ENCODE measurements at places on chromosomes 2 and 18.

DNA sequence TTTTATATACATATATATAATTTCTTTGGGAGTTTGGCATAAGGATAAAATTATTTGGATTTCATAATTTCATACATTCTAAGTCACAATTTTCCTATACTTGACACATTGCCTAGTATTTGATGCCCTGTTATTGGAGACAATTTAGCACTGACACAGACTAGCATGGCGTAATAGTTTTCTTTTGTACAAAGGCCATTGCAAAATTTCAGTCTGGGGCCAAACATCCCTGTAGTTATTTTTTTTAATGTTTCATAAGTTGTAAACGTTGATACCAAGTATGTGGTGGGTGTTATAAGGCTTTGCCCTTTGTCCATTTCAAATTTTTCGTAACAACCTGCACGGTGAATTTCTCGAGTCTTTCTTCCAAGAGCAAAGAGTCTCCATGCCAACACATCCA is 95.7 kb upstream of the NRP2 start:
- no peak for DNase-seq

DNA sequence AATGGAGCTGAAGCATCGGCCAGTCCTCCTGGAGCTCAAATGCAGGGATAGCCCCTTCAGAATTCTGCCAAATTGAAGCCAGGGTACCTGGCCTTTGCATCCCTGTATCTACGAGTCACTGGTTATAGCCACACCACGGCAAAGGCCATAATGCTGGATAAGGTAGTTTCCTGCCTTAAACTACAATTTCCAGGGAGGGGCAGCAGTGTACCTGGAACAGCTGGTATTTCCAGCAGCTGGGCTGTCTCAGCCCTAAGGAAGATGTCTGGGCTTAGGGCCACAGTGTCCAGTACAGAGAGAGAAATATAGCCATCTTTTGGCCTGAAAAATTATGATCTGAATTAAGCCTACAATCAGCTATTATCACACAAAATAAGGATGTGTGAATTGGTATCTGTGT is 180.3 kb downstream of the GCA start:
- no peak for DNase-seq

GRCh38 chr2:25274868-25275574 is 66.7 kb downstream of the DNMT3A start:
- no peak for DNase-seq

- peak; percentile 32 for DNase-seq
Observed at GRCh38 chr2:73292906-73293533, 328 bp downstream of the EGR4 start.

- no peak for DNase-seq
Observed at GRCh38 chr2:71560638-71561011, 107.3 kb downstream of the DYSF start.

GRCh38 chr2:154495455-154495868 is 203.0 kb upstream of the KCNJ3 start:
- DNase-seq = no peak

DNA sequence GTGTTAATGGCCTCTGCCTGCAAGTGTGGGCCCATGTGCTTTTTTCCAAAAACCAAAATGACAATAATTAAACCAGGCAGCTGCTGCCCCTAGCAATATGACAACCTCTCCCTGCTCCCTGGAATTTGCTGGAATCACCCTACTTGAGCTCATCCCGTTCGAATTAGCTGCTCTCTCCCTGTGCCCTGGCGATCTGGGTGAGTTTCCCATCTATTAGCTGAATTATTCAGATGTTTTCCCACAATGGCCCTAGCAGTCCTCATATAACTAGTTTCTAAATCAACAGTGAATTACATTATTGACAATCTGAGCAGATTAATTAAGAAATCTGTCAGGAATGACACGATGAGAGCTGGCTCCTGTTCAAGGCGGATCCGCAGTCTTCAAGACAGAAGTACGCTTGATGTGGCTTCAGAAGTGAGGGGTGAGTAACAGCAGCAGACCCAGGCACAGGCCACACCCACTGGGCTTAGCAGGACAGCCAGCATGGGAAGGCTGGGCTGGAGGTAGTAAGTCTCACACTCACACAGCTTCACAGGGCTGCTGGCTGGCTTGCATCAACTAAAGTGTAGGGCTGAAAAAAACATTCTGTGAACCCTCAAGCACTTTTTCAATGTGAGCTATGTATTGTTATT is 366.2 kb upstream of the ID2 start:
- DNase-seq = no peak

- no peak for DNase-seq
Observed at GRCh38 chr18:56167366-56167765, 471.0 kb downstream of the TXNL1 start.

GRCh38 chr2:46555646-46556234 is 76.4 kb downstream of the TMEM247 start:
- no peak for DNase-seq

GRCh38 chr18:73408469-73408868 is 540.7 kb upstream of the NETO1 start:
- no peak for DNase-seq

Measured in GM06990 (cell line).